NCI-H82 (cell line): ENCODE measurements at places on chromosomes 7 and 10.

GRCh38 chr10:5732141-5732540 lies 47.5 kb downstream of the TASOR2 start:
- no peak for DNase-seq

GRCh38 chr10:121658111-121658510 lies 59.9 kb upstream of the FGFR2 start:
- DNase-seq = no peak

GRCh38 chr10:73168465-73168803 lies 515 bp downstream of the FAM149B1 start:
- peak; percentile 60 for DNase-seq

- DNase-seq = no peak
Observed at GRCh38 chr10:100962351-100963080, 6.8 kb upstream of the SEMA4G start.

DNA sequence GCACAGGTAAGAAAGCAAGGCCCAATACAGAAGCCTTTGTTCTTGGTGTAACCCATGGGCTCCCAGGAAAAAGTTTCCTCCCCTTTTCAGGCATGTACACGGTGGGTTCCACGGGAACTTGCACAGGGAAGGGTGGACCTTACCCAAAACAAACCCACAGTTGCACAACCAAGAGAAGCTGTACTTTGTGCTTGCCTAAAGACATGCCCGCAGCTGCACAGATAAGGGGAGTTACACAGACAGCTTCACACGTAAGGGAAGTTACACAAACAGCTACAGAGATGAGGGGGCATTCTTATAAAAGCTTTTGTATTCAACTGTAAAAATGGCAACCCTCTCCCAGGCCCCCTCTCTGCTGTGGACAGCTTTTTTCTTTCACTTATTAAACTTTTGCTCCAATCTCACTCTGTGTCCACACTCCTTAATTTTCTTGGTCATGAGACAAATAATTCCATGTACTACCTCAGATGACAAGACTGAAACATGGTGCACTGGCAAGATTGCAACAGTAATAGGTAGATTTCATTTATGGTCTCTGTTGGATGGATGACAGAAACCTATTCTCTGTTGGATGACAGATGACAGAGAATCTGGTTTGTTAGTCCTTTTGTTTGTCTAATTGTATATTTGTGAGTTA lies 72.9 kb downstream of the ATE1 start:
- DNase-seq = no peak

DNA sequence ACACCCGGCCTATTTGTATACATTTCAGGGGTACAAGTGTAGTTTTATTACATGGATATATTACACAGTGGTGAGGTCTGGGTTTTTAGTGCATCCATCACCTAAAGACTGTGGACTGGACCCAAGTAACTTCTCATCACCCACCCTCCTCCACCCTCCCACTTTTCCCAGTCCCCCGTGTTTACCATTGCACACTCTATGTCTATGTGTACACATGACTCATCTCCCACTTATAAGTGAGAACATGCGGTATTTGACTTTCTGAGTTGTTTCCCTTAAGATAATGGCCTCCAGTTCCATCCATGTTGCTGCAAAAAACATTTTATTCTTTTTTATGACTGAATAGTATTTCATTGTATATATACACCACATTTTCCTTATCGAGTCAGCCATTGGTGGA lies 98.9 kb upstream of the WAC start:
- no peak for DNase-seq

- no peak for DNase-seq
Observed at GRCh38 chr10:3782146-3782450, 2.9 kb downstream of the KLF6 start.

- no peak for DNase-seq
Observed at GRCh38 chr10:119129721-119130120, 25.8 kb downstream of the DENND10 start.

DNA sequence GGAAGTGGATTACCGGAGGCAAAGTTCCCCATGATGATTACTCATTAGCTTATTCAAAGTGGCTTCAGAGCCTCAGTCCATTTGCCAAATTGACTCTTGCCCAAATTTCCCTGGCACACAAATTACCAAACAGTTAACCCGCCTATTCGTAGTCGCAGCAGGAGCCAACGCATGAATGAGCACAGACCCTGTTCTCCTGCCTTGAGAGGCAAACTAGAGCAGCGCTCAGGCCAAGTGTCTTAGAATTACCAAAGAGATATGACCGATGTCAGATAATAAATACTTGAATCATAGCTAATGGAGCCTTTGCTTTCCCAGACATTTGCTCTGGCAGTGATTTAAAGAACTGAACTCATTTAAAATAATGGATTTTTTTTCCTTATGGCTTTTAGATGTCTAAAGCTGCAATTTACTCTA lies 64.9 kb downstream of the CTTNBP2 start:
- DNase-seq = no peak

DNA sequence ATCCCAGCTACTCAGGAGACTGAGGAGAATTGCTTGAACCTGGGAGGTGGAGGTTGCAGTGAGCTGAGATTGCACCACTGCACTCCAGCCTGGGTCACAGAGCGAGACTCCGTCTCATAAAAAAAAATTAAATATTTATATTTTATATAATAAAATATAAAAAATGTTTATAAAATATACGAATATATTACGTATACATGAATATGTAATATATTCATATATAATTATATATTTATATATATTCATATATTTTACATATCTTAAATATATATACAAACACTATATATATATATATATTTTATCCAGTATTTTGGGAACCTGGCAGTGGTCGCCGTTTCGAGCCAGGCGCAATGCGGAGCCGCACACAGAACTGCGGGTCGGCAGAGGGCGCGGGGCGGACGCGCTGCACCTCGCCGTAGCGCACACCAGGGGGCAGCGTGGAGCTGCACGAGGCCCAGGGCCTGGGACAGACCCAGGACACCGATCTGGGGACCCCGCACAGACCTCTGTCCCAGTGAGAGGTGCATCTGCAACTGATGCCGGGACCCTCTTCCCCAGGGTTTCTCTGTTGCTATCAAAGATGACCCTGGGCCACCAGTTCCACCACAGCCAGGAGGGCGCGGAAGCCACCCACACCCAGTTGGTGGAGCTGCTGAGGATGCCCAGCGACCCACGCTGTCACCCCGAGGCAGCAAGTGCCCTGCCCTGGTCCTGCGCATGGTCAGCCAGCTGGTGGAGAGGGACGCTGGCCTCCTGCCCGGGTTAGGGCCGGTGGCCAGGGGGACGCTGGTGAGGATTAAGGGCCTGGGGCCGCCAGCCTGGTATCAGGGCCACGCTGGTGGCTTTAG lies 22.7 kb downstream of the AP5Z1 start:
- DNase-seq = peak; percentile 54

DNA sequence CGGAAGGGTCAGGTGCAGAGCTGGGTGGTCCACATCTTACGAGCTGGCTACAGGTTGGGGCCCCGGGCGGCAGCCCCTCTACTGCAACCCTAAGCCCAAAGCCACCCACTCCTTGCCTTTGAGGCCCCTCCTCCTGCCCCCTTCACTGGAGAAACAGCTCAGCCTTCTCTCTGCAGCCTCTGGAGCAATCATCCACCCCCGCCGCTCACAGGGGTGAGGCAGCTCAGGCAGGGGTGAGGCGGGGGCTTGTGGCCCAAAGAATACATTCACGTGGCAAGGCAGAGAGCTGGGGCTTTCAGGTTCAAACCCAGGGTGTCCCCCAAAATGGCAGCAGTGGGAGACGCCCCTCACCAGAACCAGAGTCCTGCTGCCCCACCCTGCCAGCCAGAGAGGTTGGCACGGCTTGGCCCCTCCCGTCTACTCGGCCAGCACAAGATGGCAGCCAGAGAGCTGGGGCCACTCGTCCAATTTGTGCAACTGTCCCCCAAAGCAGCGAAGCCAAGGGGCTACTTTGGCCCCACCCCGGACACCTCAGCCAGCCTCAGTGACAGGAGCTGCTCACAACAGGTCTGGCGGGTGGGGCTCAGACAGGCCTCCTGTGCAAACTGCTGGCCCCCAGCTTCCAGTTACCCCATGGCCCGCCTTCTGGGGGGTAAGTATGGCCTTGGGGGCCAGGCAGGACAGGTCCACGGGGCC lies 7.2 kb downstream of the GNB2 start:
- DNase-seq = peak; percentile 23

GRCh38 chr7:44311561-44312495 lies 13.6 kb downstream of the CAMK2B start:
- DNase-seq = no peak

GRCh38 chr7:157784041-157784835 lies 447.4 kb downstream of the DNAJB6 start:
- DNase-seq = no peak

DNA sequence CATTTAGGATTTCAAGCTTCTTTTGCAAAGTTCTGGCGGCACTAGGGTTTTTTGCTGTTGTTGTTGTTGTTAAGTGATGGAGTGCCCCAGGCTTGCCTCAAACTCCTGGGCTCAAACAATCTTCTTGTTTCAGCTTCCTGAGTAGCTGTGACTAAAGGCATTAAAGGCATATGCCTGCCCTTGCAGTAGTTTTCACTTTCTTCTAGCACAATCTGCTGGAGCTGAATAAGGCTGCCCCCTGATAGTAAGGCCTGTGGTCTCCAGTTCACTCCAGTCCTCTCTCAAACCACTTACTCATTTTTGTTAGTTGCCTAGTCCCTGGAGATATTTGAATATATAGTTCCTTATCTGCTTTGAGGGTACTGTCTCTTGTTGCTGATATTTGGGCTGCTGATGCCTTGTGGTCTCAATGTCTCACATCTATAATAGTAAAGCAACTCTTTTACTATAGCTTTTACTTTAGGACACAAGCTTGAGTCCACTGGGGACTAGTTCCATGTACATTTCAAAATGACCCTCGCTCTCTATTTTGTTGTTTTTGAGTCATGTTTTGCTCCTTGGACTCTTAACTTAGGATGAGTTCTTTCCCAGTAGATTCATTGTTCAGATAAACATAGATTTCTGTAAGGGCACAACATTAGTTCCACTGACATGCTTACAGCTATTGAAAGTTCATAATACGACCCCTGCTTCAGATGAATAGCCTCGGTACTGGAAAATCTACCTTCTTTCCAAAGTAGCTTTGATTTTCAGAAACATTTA lies 25.5 kb downstream of the PHF14 start:
- no peak for DNase-seq

GRCh38 chr7:5452937-5453540 lies 29.4 kb upstream of the TNRC18 start:
- peak; percentile 97 for DNase-seq

DNA sequence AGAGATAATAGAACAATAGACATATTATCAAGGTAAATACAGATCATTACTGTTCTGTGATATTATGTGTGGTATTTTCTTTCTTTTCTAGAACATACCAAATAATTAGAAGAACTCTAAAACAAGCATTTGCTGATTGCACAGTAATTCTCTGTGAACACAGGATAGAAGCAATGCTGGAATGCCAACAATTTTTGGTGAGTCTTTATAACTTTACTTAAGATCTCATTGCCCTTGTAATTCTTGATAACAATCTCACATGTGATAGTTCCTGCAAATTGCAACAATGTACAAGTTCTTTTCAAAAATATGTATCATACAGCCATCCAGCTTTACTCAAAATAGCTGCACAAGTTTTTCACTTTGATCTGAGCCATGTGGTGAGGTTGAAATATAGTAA lies 185.5 kb downstream of the CFTR start:
- no peak for DNase-seq

GRCh38 chr7:131110297-131111080 lies 217.2 kb upstream of the MKLN1 start:
- DNase-seq = peak; percentile 60

DNA sequence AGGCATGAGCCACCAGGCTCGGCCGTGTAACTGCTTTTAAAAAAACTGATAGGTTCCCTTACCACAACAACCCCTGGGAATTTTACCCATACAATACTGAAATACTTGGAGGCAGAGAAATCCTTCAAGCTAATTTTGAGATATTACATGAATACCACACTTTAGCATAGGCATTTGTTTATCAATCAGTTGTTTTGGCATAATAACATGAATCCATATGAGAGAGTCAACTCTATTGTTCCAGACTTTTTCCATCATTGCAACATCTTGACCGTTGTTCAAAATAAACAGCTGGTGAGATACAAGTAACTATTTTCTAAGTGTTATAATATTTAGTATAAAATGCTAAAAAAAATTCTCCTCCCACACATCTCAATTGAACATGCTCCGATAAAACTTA lies 36.8 kb downstream of the LAMB4 start:
- no peak for DNase-seq

DNA sequence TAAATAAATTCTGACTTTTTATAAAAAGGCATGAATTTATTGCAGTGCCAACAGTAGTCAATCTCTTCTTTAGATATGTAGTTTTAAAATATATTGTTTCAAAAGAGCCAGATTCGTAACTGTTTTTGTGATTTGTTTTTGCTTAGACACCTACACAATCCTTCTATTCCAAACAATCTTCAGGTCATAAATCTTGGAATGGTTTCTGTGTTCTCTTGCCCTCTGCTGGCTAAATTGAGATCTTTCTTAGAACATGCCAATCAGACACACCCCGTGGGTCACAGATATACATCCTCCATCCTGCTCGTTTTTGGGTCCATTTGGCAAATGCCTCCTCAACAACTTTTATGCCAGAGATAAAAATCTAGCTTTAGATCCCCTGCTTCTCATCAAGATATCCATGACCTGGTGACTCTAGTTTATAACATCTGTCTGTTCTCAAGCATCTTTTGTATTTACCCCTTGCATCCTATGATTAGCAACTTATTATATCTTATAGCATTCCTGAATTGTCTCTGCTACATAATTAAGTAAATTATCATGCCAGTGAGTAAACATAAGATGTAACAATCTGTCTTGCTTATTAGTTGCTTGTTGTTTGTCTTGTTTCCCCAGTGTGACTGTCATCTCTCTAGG lies 35.3 kb upstream of the IFRD1 start:
- peak; percentile 78 for DNase-seq

DNA sequence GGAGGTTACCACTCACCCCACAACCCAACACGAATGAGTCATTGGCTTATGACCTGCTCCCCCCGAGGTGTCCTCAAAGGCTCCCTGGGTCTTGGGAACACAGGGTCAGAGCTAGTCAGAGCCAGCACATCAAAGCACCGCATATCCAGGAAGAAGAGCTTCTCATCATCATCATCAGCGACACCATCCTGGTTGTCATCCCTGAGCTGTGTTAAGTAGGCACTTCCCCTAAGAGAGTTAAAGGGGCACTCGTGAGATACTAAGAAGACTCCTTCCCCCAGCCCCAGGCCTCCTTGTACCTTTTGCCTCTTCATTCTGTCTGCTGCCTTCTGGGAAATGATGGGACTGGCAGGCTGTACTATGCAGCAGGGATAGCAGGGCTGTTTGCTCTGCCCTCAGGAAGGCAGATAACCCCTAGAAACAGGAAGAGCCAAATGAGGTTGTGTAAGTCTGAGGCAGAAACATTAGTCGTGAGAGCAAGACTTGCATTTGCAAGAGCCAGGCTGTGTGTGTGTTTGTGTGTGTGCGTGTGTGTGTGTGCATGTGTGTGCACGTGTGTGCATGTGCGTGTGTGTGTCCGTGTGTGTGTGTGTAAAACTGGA lies 11.1 kb upstream of the CPA1 start:
- DNase-seq = no peak

DNA sequence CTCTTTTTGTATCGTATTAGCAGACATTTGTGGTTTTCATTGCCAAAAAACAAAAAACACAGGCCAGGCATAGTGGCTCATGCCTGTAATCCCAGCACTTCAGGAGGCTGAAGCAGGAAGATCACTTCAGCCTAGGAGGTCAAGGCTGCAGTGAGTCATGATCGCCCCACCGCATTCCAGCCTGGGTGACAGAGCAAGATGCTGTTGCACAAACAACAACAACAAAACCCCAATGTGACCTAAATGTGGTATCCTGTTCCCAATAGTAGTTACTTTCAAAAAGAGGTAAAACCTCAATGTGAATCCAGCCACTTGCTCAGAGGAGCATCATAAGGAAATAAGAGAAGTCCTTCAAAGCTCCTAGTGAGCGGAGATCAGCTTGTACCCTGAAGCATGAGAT lies 45.8 kb upstream of the SKAP2 start:
- no peak for DNase-seq
